ENCODE measurements at places on chromosomes 5 and 9.
A peak's percentile ranks its signal among the peaks of the same experiment; 100 is the strongest.

GRCh38 chr5:112614986-112615385, 122.7 kb upstream of the APC start:
- no peak for DNase-seq

DNA sequence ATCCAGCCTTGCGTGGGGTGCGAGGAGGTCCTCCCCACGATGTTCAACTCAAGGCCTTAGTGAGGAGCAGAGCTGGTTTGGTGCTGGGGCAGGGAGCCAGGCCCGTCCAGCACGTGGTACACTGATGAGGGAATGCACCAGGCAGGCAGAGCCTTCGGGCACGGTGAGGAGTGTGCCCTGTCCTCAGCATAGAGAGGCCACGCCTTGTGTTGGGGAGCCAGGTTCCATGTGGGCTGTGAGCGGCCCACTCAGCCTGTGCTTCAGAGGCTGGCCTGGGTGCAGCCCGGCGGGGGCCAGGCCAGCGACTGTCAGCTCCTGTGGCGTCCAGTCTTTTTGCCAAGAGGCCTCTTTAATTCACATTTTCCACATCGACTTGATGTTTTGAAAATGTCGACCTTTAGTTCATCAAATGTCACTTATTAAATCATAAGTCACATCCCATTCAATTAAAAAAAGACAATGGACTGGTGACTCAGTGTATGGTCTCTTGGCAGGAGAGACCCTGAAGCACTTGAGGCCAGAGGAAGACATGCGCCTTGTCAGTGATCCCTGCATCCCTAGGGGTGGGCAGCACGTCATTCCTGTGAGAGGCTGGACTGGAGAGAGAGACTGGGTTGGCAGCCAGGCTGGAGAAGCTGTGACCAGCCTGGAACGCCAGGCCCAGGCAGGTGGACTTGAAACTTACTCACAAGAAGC, 21.7 kb downstream of the ERGIC1 start:
- no peak for DNase-seq

GRCh38 chr5:7663808-7664207, 187.1 kb downstream of the CFAP90 start:
- DNase-seq, result no peak

DNA sequence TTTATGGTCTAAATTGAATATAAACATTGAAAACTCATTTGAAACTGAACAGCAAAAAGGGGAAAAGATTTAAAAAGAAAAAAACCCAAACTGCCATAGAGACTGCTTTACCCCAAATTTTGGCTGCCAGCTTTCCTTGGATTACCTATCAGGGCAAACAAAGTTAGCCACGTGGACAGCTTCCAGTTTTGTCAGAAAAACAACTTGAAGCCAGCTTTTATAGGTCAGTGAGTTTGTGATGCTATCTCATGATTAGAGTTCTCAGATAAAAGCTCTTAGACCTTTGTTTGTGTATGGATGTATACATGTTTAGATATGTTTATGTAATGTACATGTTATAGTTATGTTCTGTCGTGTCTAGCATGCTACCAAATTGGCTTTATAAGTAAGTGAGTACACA, 16.1 kb downstream of the FBP2 start:
- DNase-seq, result no peak

DNA sequence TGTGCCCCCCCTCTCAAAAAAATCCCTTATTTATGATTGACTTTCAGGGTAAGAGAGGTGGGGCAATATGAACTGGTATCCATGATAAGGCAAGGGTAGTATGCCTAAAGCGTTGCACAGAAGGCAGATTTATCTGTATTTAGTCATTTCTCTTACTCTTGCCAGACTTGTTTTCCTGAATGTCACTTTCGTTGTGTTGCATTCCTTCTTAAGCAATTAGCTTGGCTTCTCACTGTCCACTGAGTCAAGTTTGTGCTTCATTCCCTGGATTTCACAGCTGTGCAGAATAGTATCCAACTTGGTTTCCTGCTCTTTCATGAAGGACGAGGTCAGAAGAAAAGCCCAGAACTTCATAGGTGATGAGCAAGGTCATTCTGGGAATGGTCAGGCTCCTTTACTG, 301.5 kb upstream of the ACTBL2 start:
- no peak for DNase-seq

- no peak for DNase-seq
Measured at GRCh38 chr9:38128752-38129270, 59.8 kb upstream of the SHB start.

- no peak for DNase-seq
Measured at GRCh38 chr9:115046199-115046598, 71.8 kb downstream of the TNC start.

DNA sequence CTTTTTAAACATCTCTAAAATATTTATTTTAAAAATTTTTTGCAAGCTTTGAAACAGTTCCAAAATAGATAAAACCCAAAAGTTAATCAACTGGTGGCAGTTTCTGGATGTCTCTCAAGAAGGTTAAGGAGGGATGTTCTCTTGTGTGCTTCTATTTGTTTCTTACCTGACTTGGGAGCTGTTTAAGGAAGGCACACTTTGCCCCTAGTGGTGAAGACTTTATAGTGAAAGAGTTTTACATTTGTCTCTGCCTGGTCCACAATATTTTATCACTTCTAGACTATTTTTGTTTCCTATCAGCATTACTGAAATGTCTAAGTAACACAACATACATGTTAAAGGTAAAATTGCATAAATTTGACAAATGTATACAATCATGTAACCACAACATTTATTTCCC, 552.8 kb downstream of the SEMA5A start:
- DNase-seq, result no peak

- DNase-seq, result peak; percentile 37
Measured at GRCh38 chr9:108786901-108787689, 68.7 kb downstream of the ACTL7B start.

GRCh38 chr5:37090781-37091180, 158.4 kb downstream of the CPLANE1 start:
- no peak for DNase-seq

DNA sequence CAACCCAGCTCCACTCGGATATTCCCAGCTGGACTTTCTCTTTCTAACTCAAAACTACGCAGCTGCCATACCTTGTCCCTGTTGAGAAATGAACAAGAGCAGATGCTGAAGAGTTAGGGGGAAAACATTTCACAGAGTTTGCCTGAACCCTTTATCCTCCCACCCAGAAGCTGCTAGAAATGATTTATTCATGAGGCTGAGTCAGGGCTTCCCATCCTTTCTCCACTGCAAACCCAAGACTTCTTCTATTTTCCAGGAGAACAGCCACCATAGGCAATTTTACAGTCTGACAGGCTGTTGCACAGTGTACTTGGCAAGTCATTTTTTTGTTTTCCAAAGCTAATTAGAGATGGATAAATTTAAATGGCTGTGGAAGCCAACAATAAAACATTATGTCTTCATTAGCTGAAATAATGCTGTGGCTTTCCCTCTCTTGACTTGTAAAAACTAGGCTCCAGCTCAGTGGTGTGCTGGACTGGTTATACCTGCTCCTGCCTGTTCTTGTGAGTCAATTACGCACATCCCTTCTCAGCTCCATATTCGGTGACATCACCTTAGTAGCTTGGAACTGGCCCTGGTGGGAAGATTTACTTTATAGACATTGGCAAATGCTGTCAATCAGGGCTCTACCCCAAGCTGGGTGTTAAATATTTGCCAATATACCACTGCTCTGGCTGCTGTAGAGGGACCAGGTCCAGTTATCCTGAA, 71.9 kb downstream of the KIF4B start:
- no peak for DNase-seq

- DNase-seq, result no peak
Measured at GRCh38 chr9:105708405-105708804, 14.1 kb downstream of the TMEM38B start.

DNA sequence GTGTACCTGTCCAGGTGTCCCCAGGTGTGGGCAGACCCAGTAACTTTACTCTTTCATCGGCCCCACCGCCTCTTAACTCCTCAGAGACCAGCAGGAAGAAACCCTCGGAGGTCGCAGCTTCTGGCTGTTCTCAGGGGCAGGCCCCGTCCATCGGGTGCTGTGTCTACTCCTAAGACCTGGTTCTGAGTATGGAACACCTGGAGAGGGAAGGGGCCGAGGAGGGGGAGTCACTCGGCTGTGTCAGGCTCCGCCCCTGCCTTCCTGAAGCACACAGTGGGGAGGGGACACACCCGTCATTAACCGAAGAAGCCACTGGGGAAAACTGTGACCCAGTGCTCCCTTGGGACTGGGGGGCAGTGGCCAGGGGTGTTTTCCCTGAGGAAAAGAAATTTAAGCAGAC, 22.3 kb downstream of the NTNG2 start:
- DNase-seq, result no peak

GRCh38 chr5:111134864-111135263, 42.7 kb downstream of the WDR36 start:
- DNase-seq, result no peak

DNA sequence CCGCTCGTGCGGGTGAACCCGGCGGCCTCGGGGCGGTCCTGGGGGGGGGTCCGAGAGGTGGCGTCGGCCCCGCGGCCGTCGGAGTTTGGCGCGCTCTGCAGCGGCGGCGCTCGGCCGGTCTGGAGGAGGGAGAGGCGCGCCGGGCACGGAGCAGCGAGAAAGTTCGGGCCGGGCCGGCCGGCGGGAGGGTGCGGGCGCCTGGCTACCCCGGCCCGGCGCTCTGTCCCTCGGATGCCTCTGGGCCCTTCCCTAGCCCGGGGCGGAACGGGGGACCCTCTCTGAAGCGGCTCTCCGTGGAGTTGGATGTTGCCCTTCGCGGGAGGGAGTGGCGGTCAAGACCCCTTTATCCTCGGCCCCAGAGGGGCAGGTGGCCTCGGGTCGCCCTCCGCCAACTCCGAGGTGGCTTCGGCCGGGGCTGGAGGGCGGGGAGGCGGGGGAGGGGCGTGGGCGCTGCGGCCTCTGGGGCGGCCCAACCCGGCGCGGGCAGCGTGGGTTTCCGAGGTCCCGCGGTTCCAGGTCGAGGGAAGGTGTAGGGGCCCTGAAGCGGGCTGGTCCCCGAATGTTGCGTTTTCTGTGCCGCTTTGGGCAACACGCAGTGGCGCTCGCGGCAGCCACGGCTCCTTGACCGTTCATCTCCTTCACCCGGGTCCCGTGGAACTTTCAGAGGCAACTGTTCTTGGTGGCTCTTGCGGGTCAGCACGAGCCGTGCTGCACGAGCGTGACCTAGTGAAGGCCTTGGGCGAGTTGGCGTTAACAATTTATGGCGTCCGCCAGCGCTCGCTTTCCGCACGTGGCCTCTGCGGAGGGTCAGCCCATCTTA, 290.5 kb downstream of the DOCK8 start:
- DNase-seq, result no peak

DNA sequence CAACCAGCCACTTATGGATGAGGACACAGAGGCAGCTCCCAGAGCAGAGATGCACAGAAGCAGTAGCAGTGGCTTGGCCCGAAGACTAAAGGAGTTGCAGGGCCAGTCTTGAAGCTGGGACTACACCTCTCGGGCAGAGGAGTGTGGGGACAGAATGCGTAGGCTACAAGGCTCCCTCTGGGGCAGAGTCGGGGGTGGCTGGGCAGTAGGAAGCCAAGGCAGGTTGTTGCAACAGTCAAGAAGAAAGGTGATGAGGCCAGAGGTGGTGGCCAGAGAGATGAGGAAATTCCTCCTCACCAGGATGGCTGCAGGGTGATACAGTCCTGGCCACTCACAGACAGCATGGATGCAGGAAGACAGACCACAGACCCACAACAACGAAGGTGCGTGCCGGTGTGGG, 4.9 kb upstream of the N4BP3 start:
- no peak for DNase-seq

DNA sequence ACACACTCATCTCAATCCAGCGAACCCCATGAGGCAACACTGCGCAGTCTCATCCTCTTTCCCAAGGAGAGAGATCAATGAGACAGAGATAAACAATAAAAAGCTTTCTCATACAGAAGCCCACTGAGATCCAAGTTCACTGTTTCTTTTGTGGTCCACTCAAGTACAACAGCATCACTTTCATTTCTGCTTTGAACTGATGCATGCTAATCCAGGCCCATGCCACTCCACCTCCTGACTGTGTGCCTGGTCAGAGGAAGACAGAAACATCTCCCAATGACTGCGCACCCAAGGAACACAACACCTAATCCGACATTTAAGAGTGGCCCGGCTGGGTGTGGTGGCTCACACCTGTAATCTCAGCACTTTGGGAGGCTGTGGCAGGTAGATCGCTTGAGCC, 104.0 kb downstream of the SERINC5 start:
- DNase-seq, result no peak

GRCh38 chr5:93850311-93850710, 108.9 kb upstream of the POU5F2 start:
- no peak for DNase-seq

DNA sequence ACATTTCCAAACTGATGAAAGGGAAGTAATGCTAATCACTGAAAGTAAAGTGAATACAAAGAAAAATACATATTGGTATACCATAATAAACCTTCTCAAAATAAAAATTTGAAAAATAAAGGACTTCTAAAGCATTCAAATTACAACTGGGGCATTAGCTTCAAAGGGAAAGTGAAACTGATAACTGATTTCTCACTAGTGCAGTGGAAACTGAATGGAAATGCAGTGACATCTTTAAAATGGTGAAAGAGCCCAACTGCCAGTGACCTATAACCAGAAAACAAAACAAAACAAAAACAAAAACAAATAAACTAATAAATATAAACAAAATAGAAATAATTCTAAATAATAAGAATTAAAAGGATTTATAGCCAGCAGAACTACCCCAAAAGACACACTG, 297.5 kb upstream of the GRIN3A start:
- DNase-seq, result no peak

DNA sequence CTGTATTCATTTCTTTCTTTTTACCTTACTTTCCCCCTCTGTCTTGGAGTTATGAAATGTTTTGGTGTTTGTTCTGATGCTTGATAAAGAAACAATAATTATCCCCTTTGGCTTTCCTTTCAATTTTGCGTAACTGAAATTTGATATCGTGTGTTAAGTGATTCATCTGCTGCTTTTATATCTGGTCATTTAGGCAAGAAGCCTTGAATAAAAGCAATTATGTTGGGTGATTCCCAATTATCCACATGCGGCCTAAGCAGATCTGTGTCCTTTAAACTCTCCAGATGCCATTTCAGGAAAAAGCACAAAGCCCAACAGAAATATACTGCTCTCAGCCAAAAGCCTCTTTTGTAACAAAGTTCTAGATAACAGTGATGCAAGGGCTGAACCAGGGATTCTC, 92.8 kb downstream of the TAF11L14 start:
- no peak for DNase-seq

DNA sequence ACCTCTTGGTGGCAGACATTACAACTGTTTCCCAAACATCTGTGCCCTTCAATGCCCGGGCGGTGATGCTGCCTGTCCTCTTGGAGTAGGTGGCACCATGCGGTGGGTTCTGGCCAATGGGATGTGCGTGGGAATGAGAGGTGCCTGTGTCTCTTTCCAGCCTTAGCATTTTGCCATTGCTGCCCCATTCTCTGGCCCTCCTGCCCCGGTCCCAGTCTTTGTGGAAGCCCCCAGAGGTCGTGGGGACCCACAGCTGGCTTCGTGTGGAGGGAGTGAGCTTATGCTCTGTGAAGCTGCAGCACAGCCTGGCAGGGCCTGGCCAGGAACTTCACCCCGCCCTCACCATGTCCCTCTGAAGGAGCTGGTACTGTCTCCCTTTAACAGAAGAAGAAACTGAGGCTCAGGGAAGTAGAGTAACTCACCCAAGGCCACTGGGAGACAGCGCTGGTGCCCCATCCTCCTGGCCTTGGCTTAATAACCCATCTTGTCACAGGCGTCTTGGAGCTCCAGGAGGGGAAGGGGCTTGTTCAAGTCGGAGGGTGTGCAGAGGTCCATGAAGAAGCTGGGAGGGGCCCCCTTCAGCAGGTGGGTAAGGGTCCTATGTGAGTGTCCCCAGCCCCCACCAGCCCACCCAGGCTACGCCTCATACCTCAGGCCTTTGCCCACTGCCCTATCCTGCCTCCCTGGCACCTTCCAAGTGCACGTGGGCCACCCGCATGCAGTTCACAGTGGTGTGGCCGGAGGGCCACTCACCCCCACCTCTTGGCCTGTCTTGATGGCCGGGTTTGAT, 173.6 kb downstream of the GAPVD1 start:
- DNase-seq, result no peak

GRCh38 chr9:77403239-77403638, 225.9 kb downstream of the VPS13A start:
- DNase-seq, result no peak

Data from HCT116 (cell line).